Immature natural killer cell (primary cell): ENCODE measurements at places on chromosomes 1 and 21.

- no peak overlapping the region for H3K27ac ChIP-seq
- peaks cover 2% of the 10 kb centered on the region for H3K27me3 ChIP-seq
- H3K36me3 ChIP-seq: peaks cover 4% of the 10 kb centered on the region
- H3K4me1 ChIP-seq: no peaks in the 10 kb centered on the region
- no peak for DNase-seq
- no peak overlapping the region for H3K4me3 ChIP-seq
Measured at GRCh38 chr21:38221594-38221993, 35.2 kb upstream of the KCNJ15 start.

- DNase-seq: no peak
- no peaks in the 10 kb centered on the region for H3K4me1 ChIP-seq
- no peaks in the 10 kb centered on the region for H3K27me3 ChIP-seq
- no peaks in the 10 kb centered on the region for H3K36me3 ChIP-seq
- no peak overlapping the region for H3K4me3 ChIP-seq
Measured at GRCh38 chr1:191592039-191592438, 566.2 kb upstream of the RGS18 start.

GRCh38 chr1:232743999-232744398 is 61.2 kb upstream of the MAP10 start:
- peaks cover 4% of the 10 kb centered on the region for H3K36me3 ChIP-seq
- H3K27me3 ChIP-seq: peaks cover 2% of the 10 kb centered on the region
- no peaks in the 10 kb centered on the region for H3K4me1 ChIP-seq
- no peak overlapping the region for H3K4me3 ChIP-seq
- DNase-seq: no peak

- H3K36me3 ChIP-seq: no peaks in the 10 kb centered on the region
- H3K4me3 ChIP-seq: peak overlapping the region; percentile 13
- peaks cover 15% of the 10 kb centered on the region for H3K27me3 ChIP-seq
- H3K27ac ChIP-seq: no peak overlapping the region
- peaks cover 61% of the 10 kb centered on the region for H3K4me1 ChIP-seq
Measured at GRCh38 chr1:160636076-160636475, 10.8 kb downstream of the SLAMF1 start.

DNA sequence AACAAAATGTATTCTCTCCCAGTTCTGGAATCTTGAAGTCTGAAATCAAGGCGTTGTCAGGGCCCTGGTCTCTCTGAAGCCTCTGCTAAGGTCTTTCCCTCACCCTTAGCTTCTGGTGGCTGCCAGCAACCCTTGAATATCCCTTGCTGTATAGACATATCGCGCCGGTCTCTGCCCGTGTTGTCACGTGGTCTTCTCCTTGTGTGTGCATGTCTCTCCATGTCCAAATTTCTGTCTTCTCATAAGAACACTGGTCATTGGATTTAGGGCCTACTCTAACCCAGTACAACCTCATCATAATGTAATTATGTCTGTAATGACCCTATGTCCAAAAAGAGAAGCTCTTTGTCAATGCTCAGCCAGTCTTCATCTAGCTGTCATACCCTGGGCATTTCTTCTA is 85.7 kb upstream of the ETS2 start:
- H3K27me3 ChIP-seq: peaks cover 1% of the 10 kb centered on the region
- H3K4me3 ChIP-seq: no peak overlapping the region
- H3K36me3 ChIP-seq: no peaks in the 10 kb centered on the region
- no peak for DNase-seq
- no peaks in the 10 kb centered on the region for H3K4me1 ChIP-seq

DNA sequence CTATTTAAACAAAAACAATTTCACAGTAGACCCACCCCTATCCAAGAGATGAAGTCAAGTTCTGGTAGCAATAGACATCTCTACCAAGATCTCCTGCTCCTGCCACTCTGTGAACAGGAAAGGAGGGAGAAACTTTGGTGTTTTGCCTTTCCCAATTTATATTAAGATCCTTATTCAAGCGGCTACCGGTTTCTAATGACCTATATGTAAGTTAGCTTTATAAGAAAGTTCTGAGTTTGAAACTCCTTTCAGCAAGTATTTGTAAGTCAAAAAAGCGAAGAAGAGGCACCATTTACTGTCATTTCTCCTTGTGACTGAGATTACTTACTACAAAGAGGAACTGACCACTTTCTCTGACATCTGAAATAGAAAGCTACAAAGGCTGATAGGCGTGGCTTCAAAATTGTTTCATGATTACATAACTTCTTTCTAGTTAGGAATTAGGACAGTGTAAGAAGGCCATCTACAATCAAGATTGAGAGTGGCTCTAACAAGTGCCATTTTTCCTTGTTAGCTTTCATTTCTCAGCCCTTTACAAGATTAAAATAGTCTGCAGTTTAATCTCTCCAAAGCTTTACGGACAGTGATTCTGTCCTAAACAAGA is at the start of gene MNDA:
TSS of gene MNDA (plus strand) at position 448 of the 604 bp plus-strand sequence. CDS start 10,803 bp downstream, outside the sequence.
- peak within 1 kb of the TSS; percentile 34 for H3K27ac ChIP-seq
- H3K4me1 ChIP-seq: peaks cover 16% of the 10 kb centered on the region
- peaks cover 3% of the 10 kb centered on the region for H3K27me3 ChIP-seq
- no peak for DNase-seq

GRCh38 chr1:81654147-81654546 is 146.6 kb upstream of the ADGRL2 start:
- H3K36me3 ChIP-seq: no peaks in the 10 kb centered on the region
- no peak for DNase-seq

GRCh38 chr1:78280626-78281025 is 210.1 kb upstream of the PTGFR start:
- no peaks in the 10 kb centered on the region for H3K4me1 ChIP-seq
- DNase-seq: no peak
- no peaks in the 10 kb centered on the region for H3K36me3 ChIP-seq

GRCh38 chr21:31425138-31425537 is 81.1 kb upstream of the TIAM1 start:
- H3K27me3 ChIP-seq: no peaks in the 10 kb centered on the region
- DNase-seq: no peak
- H3K4me3 ChIP-seq: no peak overlapping the region
- no peaks in the 10 kb centered on the region for H3K36me3 ChIP-seq

DNA sequence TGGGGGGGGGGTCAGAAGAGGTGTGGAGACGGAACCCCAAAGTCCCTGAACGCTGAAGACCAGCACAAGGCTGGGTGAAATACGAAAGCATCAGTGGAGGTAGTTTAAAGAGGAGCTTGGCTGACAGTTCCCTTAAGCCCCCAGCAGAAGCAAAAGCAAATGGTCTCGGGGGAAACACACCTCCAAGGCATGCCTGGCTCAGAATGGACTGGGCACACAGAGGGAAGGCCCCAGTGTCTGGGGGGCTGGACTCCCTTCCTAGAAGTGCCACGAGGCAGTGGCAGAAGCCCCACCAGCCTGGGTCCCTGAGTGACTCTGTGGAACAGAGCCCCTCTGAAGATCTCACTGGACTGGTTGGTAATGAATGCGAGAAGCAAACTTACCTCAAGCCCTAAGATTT is 43.9 kb downstream of the UBE2G2 start:
- no peak for DNase-seq
- H3K27ac ChIP-seq: no peak overlapping the region
- no peak overlapping the region for H3K4me3 ChIP-seq
- no peaks in the 10 kb centered on the region for H3K36me3 ChIP-seq
- H3K27me3 ChIP-seq: peaks cover 6% of the 10 kb centered on the region
- H3K4me1 ChIP-seq: no peaks in the 10 kb centered on the region

DNA sequence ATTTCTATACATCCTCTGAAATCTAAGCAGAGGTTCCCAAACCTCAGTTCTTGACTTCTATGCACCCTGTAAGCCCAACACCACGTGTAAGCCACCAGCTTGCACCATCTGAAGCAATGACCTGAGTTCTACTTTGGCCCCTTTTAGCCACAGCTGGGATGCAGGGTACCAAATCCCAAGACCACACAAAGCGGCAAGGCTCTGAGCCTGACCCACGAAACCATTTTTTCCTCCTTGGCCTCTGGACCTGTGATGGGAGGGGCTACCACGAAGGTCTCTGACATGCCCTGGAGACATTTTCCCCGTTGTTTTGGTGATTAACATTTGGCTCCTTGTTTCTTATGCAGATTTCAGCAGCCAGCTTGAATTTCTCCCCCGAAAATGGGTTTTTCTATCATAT is 38.8 kb downstream of the STXBP3 start:
- no peaks in the 10 kb centered on the region for H3K27me3 ChIP-seq
- peaks cover 51% of the 10 kb centered on the region for H3K36me3 ChIP-seq
- H3K4me1 ChIP-seq: no peaks in the 10 kb centered on the region
- no peak overlapping the region for H3K27ac ChIP-seq
- no peak overlapping the region for H3K4me3 ChIP-seq
